DMS 273 treated with DMSO at 0.1 percent for 48 hours (cell line): ENCODE measurements at places on chromosomes 12 and 14.

GRCh38 chr12:111120578-111120977, 200.2 kb upstream of the MYL2 start:
- no peak for DNase-seq

- DNase-seq: no peak
Observed at GRCh38 chr12:95474660-95474958, 657 bp downstream of the METAP2 start.

GRCh38 chr14:101595887-101596721, 34.8 kb downstream of the DIO3 start:
- no peak for DNase-seq

- DNase-seq: no peak
Observed at GRCh38 chr14:91328313-91329050, 84.0 kb upstream of the GPR68 start.

DNA sequence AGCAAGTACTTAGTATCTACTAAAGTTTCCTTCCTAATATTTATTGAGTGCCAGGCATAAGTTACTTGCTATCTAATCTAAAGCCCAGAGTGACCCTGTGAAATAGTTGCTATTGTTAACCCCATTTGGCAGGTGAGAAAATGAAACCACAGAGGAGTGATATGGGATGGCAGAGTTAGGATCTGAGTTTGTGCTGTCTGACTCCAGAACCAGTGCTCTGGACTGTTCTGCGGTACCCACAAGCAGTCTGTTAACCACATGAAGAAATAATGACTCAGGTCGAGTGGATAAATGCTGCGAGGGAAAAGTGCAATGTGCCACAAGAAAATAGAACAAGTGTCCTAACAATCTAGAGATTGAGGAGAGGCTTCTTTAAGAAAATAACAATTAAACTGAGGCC, 60.7 kb upstream of the GZMB start:
- DNase-seq: no peak

DNA sequence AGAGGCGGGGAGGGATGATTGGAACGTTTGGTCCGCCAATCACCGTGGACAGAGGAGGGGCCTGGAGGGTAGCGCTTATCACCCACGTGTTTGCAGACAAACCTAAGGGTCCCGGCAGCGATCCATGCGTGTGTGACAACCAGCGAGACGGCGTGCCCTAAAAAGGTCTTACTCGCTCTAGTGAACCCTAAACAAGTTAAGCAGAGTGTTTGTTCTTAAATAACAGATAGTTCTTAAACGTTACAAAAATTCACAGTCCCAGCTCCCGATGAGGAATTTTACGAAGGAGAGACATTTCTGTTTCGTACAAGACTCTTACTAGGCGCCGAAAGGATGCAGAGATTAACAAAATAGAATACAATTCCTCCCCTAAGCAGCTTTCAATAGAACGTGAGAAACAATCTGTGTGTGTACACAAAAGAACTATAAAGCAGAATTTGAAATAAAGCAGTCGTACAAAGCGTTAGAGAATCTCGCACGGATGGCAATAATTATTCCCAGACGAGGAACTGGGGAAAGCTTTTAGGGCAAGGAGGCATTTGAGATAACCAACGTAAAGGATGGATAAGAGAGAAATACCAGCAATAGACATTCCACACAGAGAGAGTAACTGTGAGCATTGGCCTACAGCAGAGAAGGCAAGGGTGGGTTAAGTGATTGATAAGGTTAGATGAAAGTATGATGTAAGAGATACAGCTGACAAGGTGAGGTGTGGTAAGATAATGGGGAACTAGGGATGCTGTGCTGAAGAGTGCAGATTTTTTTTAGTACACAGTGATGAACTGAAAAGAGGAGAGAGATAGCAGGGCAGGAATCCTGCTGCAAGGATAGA, 831 bp upstream of the RPS6KA5 start:
- no peak for DNase-seq
